Smooth muscle cell of trachea (primary cell): ENCODE measurements at places on chromosomes 7 and 10. TPM values are rescaled to one million over a fixed set of nuclear protein-coding genes. Genes with fewer than 3 reads are reported as not detected.

EIF3A gene
- 132 and 140 TPM in 2 replicates for total RNA-seq

ELFN1 gene
- total RNA-seq = 1.7 and 7.6 TPM in 2 replicates

PRR15 gene
- total RNA-seq = not detected in 2 replicates

LIPK gene
- total RNA-seq = not detected in 2 replicates

NODAL gene
- not detected in 2 replicates for total RNA-seq

HOXA11 gene
- under 0.01 TPM in 1 of 2 replicates, not detected in the other for total RNA-seq

LRRD1 gene
- total RNA-seq = 0.15 TPM in 1 of 2 replicates, not detected in the other

RBM28 gene
- total RNA-seq = 11.4 and 13.4 TPM in 2 replicates

ZNF503 gene
- 17.3 and 22.7 TPM in 2 replicates for total RNA-seq

PRLHR gene
- total RNA-seq = not detected in 2 replicates

FAM200A gene
- 10.8 and 11.3 TPM in 2 replicates for total RNA-seq

PIP gene
- not detected in 2 replicates for total RNA-seq

NPC1L1 gene
- total RNA-seq = 0.15 and 0.17 TPM in 2 replicates

AS3MT gene
- total RNA-seq = 6.4 and 7.6 TPM in 2 replicates

IFT22 gene
- 26.2 and 26.8 TPM in 2 replicates for total RNA-seq

SH2D4B gene
- total RNA-seq = not detected in 2 replicates

HTRA1 gene
- total RNA-seq = 159 and 177 TPM in 2 replicates

CNNM1 gene
- total RNA-seq = 0.15 and 0.33 TPM in 2 replicates

ADGRA1 gene
- not detected in 2 replicates for total RNA-seq

TMEM213 gene
- total RNA-seq = not detected in 2 replicates

ANXA8L1 gene
- 0.44 TPM in 1 of 2 replicates, not detected in the other for total RNA-seq

SPDYE16 gene
- total RNA-seq = 0.33 and 0.44 TPM in 2 replicates
